ENCODE measurements at places on chromosomes 2 and 18.

DNA sequence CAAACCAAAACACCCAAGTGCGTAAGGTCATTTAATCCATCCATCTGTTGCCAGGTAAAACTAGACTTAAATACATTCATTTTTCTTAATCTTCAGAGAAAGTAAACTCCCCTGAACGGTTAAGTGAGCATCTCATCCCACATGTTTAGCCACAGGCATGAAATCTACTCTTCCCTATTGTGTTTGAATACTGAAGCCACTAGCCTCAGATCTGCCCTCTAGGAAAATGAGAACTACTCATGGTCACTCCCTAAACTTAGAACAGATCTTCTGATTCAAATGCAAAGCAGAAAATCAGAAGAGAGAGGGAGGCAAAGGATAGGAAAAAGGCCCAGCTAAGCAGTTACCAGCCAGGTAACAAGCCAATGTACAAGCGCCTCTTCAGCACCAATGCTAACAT is 7.1 kb downstream of the TMEM247 start:
- DNase-seq: no peak

GRCh38 chr18:23982155-23983079 is 32.1 kb upstream of the TTC39C start:
- no peak for DNase-seq

DNA sequence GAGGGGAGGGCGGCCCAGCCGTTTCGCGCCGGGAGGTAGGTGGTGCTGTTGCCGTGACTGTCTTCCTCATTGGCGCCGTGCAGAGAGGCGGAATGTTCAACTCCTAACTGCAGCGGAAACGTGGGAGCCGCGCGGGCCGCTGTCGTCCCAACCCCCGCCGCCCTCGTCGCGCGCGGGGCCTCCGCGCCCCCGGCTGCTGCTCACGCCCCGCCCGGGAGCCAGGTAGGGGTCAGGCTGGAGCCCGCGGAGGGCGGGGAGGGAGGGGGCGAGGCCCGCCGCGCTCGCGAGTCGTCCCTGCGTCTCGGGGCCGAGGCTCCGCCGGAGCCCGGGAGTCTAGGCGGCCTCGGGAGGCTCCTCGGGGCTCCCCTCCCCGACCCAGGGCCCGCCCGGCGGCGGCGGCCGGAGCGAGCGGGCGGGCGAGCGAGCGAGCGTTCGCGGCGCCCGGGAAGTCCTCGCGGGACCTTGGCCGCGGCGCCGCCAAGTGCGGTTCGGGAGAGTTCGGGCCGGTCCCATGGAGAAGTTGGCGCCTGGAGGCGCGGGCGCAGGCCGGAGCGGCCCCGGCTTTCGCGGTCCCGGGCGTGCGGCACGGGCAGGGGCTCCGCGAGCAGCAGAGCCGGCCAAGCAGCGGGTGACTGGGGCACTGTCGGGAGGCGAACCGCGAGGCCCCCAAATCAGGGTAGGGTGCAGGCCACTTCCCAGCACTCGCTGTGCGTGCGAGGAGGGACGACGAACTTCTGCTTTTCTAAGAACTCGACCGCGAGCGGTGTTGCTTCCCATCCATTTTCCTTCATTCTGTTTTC is at the start of gene MAP3K20:
Gene MAP3K20 (plus strand): TSS at position 66 of the 800 bp plus-strand sequence. CDS start 15,186 bp downstream, outside the sequence.
- peak; percentile 65 for DNase-seq

- DNase-seq: no peak
These were observed 1.1 kb upstream of the GBX2 start for GRCh38 chr2:236169151-236169721.

DNA sequence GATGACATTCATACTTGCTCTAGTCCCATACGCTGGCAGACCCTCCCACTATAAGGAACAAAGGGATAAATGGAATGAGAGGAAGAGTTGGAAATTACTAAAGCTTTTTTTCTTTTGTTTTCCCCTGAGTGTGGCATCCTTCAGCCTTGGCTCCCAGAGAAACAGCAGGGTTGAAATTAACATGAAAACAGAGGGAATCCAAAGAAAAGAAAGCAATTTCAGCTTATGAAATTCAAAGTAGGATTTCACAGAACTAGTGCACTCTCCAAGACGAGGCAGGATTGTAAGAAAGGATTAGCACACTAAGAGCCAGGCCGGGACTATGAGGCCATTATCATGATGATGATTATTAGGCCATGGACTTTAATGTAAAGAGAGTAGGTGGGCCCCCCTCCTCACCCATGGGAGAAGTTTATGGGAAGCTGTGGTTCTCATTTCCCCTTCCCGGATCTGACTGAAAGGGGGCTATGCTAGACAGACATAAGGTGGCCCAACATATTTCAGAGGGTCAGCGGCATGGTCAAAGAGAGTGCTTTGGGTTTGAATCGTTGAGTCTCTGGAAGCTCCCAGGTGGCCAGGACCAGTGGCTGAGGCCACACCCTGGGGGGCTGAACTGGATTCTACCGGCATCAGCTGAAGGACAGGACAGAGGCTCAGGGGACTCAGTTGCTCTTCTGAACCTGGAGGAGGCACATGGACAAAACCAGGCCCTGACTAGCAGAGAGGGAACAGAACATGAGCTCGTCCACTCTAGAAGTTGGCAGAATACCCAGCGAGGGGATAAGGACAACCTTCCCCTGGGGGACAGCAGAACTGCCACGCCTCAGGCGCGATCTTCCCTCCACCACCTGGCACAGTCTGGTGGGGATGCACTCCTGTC is 100.1 kb upstream of the ARL4C start:
- DNase-seq: no peak

GRCh38 chr2:23589220-23589647 is 204.3 kb downstream of the KLHL29 start:
- DNase-seq: no peak

DNA sequence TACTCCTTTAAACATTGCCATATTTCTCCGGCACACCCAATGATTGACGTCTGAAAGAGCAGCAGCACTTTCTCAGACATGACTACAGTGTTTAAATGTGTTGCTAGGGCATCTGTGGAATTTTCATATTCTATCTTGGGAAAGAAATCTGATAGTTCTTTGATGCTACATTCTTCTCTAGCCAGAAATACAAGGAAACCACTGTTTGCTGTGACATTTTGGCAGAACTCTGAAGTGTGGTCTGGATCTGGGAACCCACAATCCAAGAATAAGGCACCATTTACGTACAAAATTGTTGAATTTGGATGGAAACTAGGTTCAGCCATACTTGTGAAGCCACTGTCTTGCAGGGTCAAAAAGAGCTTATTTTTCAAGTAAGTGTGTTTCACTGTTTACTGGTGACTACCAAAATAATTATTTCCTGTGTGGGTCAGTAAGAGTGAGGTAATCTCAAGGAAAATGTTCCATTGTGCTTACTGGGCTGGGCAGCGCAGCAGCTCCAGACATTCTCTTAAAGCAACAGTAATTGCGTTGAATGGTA is 21.3 kb upstream of the CD28 start:
- DNase-seq: no peak

DNA sequence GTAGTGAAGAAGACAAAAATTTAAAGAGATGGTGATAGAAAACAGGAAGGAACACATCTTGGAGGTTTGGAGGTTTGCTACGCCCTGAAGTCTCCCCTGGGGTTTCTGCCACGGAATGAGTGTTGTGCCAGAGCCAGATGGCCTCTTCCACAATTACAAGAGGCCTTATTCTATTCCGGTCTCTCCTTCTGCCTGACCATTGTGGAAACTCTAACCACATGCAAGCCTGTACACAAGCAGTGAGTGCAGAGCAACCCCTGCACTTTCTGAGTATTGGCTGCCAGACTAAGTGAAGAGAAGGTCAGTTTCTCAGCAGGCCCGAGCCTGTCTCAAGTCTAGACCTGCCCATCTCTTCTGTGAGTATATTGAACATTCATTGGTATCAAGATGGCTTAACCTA is 22.7 kb upstream of the MYO1B start:
- no peak for DNase-seq

- no peak for DNase-seq
These were observed 42.4 kb downstream of the ITGB1BP1 start for GRCh38 chr2:9380702-9381628.

- DNase-seq: no peak
These were observed 20.0 kb downstream of the ELP2 start for GRCh38 chr18:36149514-36150289.

GRCh38 chr2:189865826-189866225 is 81.6 kb downstream of the PMS1 start:
- no peak for DNase-seq

DNA sequence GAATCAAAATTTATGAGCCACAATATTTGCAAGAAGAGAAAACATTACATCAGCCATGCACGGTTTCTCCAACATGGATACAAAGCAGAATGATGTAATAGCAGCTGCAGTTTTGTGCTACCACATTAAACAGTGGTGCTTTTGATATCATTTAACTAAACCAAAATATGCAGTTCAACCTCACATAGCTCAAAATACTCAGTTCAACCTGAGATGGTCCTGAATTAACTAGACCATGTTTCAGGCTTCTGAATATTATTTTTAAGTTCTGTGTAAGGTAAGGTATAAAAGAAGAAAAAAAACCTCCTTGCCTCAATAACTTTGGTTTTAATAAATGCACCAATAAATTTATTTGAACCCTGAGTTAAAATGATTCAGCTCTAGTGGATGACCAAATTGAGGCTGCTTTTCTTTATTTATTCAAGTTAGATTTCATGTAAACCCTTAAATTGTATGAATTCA is 18.8 kb upstream of the TSPYL6 start:
- DNase-seq: no peak

DNA sequence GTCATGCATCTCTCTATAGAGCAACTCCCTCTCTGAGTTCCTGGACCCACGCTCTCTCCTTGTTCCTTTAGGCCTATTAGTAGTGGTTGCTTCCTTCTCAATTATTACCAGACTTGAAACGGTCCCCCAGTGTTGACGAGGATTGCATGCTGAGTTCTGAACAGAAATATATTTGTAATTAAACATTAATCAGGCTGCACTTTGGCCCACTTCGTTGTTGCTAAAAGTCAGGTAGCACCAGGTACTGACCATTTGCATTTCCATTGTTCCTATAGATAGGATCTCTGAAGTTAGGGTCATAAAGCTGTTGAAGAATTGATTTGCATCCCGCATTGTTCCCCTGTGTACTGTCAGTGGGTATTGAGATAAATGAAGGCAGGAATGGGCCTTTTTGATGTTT is 36.9 kb upstream of the TTR start:
- DNase-seq: no peak

- no peak for DNase-seq
These were observed 166.8 kb upstream of the CHAC2 start for GRCh38 chr2:53600815-53601214.

DNA sequence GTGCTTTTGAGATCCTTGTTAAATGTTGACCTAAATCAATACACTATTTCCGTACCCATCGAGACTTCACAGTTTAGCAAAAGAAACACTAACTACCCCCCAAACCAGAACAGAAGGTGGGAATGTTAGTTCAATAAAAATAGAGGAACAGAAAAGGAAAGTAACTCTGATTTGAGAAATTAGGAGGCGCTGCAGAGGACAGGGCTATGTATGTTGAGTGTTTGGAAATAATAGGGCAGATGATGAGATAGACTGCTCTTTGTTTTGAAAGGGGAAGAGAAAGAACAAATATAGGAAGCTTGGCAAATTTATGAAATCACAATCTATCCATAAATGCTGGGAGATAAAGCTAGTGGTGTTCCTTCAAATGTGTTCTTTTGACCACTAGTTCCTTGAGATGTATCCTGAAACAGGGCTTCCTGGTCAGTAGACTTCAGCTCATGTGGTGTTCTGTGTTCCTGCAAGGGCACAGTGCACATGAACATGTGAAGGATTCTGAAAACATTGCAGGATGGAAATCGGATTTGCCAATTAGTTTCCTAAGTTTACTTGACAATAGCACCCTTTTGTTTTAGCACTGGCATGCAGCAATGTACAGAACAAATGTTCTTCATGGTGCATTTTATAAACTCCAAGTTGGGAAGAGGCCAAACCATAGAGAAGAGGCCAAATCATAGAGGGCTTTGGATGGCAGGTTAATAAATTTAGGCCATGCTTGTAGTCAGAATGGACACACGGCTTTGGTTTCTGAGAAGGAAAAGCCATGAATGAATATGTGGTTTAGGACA is 39.8 kb downstream of the RHBDD1 start:
- no peak for DNase-seq

GRCh38 chr18:44679914-44680272 is 795 bp upstream of the SETBP1 start:
- DNase-seq: peak; percentile 37

DNA sequence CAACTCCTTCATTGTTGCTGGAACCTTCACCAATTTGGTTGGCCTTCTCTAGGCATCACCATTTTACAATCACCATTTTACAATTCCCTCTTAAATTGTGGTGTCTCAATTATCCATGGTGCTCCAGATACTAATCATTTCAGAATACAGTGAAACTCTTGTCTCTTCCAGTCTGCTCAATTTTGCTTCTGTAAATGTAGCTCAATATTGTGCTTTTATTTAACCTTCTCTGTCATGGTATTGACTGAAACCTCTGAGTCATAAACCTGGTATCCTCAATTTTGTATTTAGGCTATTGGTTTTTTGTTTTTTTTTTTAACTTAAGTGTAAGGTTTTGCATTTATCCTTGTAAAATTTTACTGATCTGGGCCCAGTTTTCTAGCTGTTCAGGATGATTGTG is 16.1 kb downstream of the STRADB start:
- no peak for DNase-seq

GRCh38 chr2:8174641-8175257 is 507.1 kb upstream of the ID2 start:
- no peak for DNase-seq

- peak; percentile 84 for DNase-seq
These were observed at the start of gene ARHGAP15 for GRCh38 chr2:143128681-143129580. ARHGAP15 (plus strand) TSS chr2:143129419.

DNA sequence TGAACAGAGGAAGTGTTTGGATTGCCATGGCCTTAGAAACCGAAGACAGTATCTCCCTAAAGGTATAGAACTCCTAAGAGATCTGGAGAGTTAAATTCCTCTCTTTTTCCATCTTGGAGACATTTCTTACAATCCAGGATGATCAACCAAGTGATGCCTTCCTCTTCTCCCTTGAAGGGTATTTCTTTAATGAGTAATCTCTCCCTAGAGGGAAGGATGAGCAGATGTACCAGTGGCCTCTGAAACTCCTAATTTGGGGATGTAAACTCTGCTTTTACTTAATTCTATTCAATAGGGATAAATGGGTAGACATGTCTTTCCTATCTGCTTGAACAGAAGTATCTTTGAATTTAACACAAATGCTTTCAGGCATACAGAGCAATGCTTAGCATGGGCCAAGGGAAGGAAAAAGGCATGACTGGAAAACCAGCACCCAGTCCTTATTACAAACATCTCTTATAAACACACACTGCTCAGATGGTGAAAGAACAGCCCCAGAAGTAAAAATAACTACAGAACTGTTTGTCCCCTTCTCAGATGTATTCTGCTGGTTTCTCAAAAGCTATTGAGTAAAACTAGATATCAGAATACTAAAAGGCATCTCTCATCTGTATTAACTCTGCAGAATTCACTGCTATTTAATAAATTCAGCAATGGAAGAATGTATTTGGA is 4.7 kb upstream of the THNSL2 start:
- DNase-seq: no peak

- DNase-seq: no peak
These were observed 106.7 kb upstream of the ASB18 start for GRCh38 chr2:236370847-236371409.

- DNase-seq: no peak
These were observed 4.9 kb upstream of the TMEM200C start for GRCh38 chr18:5900262-5900661.

- DNase-seq: no peak
These were observed 117.1 kb downstream of the CDH2 start for GRCh38 chr18:28059861-28060260.

- no peak for DNase-seq
These were observed 96.6 kb upstream of the CXCR4 start for GRCh38 chr2:136214307-136215200.

GRCh38 chr18:62418258-62418657 is 93.1 kb downstream of the TNFRSF11A start:
- peak; percentile 32 for DNase-seq
